ENCODE measurements at places on chromosomes 4 and X. TPM values are rescaled to one million over a fixed set of nuclear protein-coding genes. Genes with fewer than 3 reads are reported as not detected.

HTR2C gene
- total RNA-seq: 2.2 TPM

ATP8A1 gene
- total RNA-seq: not detected

DNA sequence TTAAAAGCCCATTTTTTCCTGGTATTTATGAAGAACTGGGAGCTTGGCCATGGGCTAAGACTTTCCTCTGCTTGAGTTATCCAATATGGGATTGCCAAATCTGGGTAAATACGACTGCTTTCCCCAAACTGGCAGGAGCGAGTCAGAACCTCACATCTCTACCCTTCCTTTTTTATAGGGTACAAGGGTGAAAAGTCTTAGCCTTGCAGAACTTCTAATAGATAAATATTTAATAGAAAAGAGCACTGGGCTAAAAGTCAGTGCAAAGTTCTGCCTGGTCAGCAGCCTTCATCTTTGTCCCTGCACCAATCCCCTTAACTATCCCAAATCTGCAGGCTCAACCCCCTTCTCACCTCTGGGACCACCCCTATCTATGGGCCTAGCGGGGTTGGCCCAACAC, 61.6 kb upstream of the ACSL1 start:
- DNase-seq: no peak

DNA sequence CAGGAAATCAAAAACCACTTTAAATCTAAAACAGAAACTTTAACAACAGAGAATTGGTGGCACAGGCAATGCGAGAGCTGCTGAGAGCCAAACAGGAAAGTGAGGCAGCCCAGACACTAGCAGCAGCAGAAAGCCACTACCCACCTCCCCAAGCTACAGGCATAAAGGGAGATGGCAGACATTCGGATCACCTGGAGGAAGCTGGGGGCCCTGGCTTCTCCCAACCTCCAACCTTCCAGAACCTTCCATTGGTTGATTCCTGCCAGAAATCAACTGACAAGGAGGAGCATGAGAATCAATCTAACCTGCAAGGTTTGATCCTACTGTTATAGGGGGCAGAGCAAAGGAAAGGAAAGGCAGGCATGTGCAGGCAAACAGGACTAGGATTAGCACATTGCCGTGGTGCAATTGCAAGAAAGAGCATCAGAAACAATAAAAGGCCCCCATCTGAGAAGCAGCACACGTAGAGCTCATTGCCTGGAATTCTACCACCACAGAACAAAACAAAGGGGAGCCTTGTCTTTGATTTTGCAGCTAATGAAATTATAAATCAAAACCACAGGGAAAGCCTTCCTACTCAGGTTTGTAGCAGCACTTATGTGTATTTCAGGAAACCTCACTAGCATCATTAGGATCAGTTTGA, 427.3 kb upstream of the RASGEF1B start:
- DNase-seq: no peak

GRCh38 chr4:113880240-113881028, 99.0 kb downstream of the ARSJ start:
- no peak for DNase-seq

F9 gene
- not detected for total RNA-seq
